CD4-positive, alpha-beta T cell treated with Interleukin-15 for 4 hours (primary cell): ENCODE measurements at places on chromosomes 3 and 15.

- peak; percentile 49 for DNase-seq
Measured at GRCh38 chr3:71006810-71007785, 576.4 kb downstream of the FOXP1 start.

GRCh38 chr3:86991840-86992435 is 989 bp upstream of the VGLL3 start:
- no peak for DNase-seq

GRCh38 chr15:62951481-62951880 is 91.1 kb upstream of the TPM1 start:
- DNase-seq, result no peak

- no peak for DNase-seq
Measured at GRCh38 chr15:92682741-92683510, 27.4 kb upstream of the FAM174B start.

- peak; percentile 32 for DNase-seq
Measured at GRCh38 chr3:71360764-71361163, 222.8 kb downstream of the FOXP1 start.

- no peak for DNase-seq
Measured at GRCh38 chr15:63104727-63105126, 16.9 kb upstream of the LACTB start.

DNA sequence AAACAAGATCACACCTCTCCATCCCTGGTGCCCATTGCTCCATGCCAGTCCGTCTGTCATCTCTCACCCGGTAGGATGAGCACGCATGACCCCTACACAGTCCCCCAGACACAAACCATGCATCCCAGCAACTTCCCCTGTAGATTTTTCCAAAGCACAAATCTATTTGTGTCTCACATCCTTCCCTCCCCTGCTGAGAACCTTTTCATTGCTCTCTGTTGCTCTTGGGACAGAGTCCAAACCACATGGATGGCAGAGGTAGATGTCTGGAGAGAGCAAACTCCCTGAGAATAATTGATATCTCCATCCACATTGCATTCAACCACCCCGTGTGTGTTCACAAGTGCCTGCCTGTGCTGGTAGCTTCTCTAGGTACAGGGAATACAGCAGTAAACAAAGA is 29.9 kb upstream of the LRTM1 start:
- no peak for DNase-seq

DNA sequence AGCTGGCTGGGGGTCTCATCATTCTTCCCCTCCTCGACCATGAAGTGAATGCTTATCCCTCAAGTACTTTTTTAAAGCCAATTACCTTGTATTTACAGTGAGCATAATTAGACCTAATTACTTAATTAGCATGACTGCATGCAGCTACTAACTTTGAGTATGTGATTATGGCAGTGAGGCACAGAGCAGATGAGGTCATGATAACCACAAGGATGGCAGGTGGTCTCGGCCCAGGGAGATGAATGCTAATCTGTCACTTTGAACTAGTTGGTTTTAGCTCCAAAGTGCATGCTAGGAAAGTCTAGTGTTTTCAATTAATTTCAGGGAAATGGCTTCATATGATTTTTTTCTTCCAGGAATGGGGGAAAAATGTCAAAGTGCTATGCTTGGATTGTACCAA is 233.8 kb downstream of the NTRK3 start:
- DNase-seq, result no peak

- DNase-seq, result no peak
Measured at GRCh38 chr15:21271566-21271965, 168.7 kb downstream of the POTEB3 start.

DNA sequence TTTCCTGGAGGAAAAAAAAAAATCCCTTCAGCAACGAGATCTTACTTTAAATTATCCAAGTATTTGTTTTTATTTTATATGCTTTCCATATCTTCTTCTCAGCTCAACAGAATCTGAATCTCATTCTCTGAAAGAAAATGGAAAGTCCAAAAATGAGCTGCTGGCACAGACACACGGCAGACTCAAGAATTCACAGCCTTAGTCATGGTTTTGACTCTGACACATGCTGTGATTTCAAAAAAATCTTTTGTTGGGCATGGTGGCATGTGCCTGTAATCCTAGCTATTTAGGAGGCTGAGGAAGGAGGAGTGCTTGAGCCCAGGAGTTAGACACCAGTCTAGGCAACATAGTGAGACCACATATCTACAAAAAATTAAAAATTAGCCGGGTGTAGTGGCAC is 565.0 kb downstream of the MAGI1 start:
- no peak for DNase-seq

DNA sequence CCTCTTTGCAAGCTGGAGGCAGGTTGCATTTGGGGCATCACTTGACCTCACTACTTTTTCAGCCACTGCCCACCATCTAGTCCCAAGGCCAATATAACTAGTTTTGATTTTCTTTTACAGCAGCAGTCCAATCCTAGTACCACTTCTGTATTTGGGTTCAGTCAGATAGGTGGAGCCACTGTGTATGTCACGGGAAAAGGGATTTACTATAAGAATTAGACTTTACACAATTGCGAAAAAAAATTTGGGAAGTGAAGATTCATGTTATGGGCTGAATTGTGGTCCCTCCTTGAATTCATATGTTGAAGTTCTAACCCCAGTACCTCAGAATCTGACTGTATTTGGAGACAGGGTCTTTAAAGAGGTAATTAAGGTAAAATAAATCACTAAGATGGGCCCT is 37.4 kb upstream of the NMNAT3 start:
- no peak for DNase-seq

- no peak for DNase-seq
Measured at GRCh38 chr15:60387321-60387720, 10.5 kb downstream of the ANXA2 start.

DNA sequence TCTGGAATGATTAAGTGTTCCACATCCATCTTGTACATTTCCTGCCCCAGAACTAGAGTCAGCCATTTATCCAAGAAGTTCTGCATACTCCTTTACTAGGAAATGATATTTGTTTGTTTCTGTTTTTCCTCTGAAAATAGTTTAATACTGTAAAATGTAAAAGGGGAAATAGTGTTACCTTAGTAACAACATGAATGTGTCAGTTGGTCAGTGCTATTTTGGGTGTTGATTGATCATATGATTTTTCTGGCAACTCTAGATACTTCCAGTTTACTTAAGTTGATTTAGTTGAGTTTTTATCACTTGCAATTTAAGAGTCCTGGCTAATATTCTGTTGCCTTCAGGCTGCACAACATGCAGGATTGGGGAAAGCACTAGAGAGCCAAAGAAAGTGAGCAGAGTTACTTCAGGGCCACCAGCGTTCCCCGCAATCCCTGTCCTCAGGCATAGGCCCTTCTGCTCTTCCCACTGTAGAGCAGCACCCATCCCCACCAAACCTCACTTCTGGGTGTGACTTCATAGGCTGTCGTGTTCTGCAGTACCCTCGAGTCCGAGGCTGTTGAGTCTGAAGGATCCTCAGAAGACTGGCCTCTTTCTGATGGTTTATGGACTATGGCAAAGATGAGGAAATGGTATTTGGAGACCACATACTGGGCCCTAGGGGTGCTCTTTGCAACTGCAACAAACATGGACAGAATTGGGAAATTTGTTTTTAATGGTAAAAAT is 69.0 kb downstream of the CHD2 start:
- DNase-seq, result no peak

DNA sequence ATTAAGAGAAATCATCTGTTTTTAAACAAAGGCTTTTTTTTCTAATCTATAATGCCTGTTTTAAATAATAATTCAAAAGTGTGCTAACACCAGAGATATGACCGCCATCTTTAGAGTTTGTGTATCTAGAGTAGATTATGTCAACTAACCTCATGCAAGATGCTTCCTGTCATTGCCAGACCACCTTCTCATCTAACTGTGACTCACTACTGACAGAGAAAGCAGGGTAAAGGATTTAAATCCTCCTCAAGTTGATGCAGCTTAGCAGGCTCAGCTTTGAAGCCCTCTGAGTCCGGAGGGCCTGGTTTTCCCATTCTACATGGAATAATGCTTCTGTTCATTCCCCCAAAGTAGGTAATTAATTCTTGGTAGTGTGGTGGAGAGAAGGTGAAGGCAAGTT is 108.5 kb downstream of the ECT2 start:
- no peak for DNase-seq

GRCh38 chr3:29475854-29476253 is 195.0 kb downstream of the RBMS3 start:
- DNase-seq, result no peak

- DNase-seq, result no peak
Measured at GRCh38 chr3:194296454-194297263, 54.5 kb downstream of the CPN2 start.

DNA sequence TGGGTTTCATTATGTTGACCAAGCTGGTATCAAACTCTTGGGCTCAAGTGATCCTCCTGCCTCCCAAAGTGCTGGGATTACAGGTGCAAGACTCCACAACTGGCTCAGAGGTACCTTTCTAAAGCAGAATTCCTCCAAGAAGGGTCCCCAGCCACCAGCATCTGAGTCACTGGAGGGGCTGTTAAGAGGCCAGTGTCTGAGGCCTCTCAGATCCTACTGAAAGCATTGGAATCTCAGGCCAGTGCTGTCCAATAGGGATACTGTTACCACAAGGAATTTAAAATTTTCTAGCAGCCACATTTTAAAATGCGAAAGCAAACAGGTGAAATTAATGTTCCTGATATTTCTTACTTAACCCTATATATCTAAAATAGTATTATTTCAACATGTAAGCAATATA is 1.3 kb downstream of the CAV3 start:
- DNase-seq, result no peak

DNA sequence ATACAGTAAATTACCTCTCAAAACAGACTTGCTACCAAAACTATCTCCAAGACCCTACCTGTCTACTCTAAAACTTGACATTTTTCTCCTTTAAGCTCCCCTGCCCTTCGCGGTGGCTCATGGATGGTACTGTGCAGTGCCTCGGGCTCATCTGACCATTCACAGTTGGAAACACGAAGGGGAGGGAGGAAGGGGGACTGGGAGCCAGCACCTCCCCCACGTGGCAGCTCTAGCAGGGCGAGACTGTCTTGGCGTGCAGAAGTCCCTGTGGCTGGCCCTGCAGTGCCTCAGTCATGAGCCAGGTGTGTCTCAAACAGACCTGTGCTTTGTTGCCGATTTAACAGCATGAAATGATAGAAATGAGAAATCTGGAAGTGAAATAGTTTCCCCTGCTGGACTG is 372.0 kb downstream of the GABRG3 start:
- no peak for DNase-seq

GRCh38 chr3:2024713-2025112 is 74.0 kb upstream of the CNTN4 start:
- no peak for DNase-seq

- no peak for DNase-seq
Measured at GRCh38 chr3:153385343-153385742, 223.3 kb downstream of the RAP2B start.

- DNase-seq, result no peak
Measured at GRCh38 chr3:2154621-2155020, 56.0 kb downstream of the CNTN4 start.
